ENCODE measurements at places on chromosomes 2 and 18. TPM values are rescaled to one million over a fixed set of nuclear protein-coding genes. Genes with fewer than 3 reads are reported as not detected.

DNA sequence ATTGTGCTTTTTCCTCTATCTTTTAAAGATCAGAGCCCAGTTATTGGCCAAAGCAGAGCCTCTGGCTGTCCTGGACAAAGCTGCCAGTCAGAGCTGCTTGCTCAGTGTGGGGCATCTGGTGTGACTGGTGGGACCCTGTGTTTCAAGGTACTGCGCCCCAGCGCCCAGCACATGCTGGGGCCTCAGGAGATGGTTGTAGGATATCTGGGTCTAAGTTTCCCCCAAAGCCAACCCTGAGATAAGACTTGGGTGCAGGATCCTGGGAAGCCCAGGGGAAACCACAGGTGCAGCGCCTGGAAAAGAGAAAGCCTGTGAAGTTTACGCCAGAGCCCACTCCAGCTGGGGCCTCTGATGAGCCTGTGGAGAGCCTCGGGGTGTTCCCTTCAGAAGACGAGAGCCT lies 117.7 kb downstream of the RPIA start:
- no peaks in the 10 kb centered on the region for H3K4me1 ChIP-seq
- H3K4me3 ChIP-seq: no peak overlapping the region
- H3K27me3 ChIP-seq: no peaks in the 10 kb centered on the region
- DNase-seq: no peak

DNA sequence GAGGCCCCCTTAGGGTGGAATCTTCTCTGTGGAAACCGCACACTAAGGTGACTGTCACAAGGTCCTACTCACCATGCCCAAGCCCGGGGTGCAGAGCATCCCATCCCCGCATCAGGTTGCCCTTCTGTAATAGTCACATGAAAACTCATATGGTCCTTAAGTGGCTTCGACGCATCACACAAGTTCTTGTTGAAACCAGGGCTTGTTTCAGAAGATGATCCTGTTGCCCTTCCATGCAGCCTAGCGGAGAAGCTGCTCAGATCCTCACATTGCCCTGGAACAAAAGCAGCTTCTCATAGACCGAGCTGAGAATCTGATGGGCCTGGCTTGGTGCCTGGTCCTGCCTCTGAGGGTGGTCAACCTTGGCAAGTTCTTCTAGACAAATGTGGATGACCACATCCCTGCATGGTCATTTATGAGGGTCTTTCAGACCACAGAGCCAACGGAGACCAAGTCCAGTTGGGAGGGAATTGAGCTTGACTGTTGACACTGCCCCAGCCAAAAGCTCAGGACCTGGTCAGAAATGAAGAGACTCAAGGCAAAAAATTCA lies 54.1 kb downstream of the PDCL3 start:
- no peak overlapping the region for H3K27ac ChIP-seq
- H3K4me1 ChIP-seq: no peaks in the 10 kb centered on the region
- H3K4me3 ChIP-seq: no peak overlapping the region
- no peak for DNase-seq

GRCh38 chr2:5539282-5540165 lies 152.7 kb upstream of the SOX11 start:
- no peak overlapping the region for H3K27ac ChIP-seq
- no peaks in the 10 kb centered on the region for H3K4me1 ChIP-seq
- no peaks in the 10 kb centered on the region for H3K36me3 ChIP-seq
- no peak for DNase-seq
- no peaks in the 10 kb centered on the region for H3K27me3 ChIP-seq
- H3K4me3 ChIP-seq: no peak overlapping the region

DNA sequence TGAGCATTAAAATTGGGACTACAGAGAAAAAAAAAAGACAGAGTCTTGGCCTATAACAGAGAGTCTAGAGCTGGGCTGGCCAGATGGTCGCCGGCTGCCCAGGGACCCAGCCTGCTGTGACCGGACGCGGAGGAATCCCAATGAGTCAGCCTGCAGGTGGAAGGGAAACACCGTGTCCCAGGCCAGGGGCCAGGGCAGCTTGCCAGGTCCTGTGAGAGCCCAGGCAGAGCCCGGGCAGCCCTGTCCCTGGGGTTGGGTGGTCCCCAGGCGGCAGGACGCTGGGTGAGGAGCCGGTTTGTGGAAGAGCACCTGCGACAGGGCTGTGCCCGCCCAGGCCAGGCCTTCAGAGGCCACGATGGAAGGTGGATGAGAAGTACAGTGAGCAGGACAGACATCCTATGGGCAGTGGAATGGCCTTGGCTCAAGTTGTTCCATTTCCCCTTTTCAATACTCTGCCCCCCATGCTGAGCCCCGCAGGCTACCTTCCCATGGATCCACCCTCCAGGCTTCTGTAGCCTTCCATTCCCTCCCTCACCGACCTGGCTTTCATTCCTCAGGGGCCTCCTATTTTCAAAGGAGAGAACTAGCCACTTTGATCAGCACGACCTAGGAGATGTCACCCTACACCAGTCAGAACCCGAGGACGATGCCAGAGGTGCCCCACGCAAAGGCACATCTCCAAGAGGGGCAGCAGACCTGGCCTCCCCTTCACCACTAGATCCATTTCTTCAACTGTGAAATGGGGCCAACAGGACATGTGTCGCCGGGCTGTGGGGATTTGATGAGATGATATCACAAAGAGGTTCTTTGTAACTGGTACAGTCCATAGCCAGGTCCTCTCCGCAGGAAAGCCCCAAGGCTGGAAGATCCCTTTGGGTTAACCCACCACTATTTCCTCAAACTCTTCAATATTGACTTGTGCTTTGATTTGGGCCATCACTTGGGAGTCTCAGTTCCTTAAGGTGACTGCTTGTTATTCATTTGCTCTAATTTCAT lies 87.5 kb downstream of the POLR1A start:
- H3K4me1 ChIP-seq: peaks cover 16% of the 10 kb centered on the region
- DNase-seq: peak; percentile 67
- H3K4me3 ChIP-seq: no peak overlapping the region
- no peak overlapping the region for H3K27ac ChIP-seq
- no peaks in the 10 kb centered on the region for H3K27me3 ChIP-seq

DNA sequence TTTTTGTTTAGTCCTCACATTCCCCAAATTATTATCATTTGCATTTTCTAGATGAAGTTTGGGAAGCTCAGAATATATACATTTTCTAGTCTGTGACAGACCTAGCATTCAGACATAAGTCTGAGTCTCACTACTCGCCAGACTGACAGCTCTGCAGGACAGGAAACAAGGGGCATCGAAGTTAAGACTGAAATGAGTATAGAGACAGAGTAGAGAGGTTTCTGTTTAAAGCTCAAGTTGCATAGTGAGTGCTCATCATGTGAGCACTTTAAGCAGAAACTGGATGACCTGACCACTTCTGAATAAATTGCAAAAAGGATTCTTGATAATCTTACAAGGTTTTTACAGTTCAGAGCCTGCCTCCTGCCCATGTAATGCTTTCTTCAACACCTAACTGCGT lies 1.1 kb downstream of the HADHB start:
- H3K27ac ChIP-seq: peak overlapping the region; percentile 98
- peak overlapping the region; percentile 84 for H3K4me3 ChIP-seq
- peaks cover 50% of the 10 kb centered on the region for H3K4me1 ChIP-seq
- H3K27me3 ChIP-seq: no peaks in the 10 kb centered on the region
- no peaks in the 10 kb centered on the region for H3K36me3 ChIP-seq
- DNase-seq: peak; percentile 8

GRCh38 chr18:25075783-25076182 lies 276.2 kb downstream of the ZNF521 start:
- H3K27ac ChIP-seq: no peak overlapping the region
- peaks cover 10% of the 10 kb centered on the region for H3K4me1 ChIP-seq

DNA sequence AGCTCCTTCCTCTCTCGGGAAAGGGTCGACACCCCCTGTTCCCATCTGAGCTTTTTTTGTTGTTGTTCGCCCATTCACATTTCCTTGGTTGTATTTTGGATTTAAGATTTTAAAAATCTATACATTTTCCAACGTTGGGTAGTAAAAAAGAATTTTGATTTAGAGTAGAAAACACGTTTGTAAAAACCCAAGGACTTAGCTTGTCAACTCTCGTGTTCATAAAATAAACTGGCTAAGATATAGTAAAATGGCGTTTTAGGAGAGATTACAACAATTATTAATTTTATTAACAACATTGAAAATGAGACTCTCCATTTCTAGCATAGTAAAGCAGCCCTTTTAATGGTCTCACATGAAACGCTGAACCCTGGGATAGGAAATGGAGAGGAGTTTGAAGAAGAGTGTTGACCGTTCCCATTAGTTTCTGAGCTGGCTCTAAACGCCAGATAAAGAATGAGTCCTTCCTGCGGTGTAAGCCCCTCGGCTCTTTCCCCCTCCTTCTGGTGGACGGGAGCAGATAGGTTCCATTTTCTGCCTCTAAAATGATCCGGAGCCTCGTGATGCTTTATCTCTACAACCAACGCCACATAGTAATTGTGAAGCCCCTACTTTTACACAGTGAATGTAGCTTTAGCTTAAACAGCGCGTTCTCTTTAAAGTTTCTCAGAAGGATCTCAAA lies 24.0 kb upstream of the ZNF516 start:
- H3K4me1 ChIP-seq: no peaks in the 10 kb centered on the region
- H3K4me3 ChIP-seq: peak overlapping the region; percentile 32
- no peaks in the 10 kb centered on the region for H3K27me3 ChIP-seq
- H3K27ac ChIP-seq: peak overlapping the region; percentile 42

- no peaks in the 10 kb centered on the region for H3K36me3 ChIP-seq
- DNase-seq: no peak
- H3K4me1 ChIP-seq: no peaks in the 10 kb centered on the region
Measured at GRCh38 chr18:58562999-58563667, 65.8 kb downstream of the ALPK2 start.

DNA sequence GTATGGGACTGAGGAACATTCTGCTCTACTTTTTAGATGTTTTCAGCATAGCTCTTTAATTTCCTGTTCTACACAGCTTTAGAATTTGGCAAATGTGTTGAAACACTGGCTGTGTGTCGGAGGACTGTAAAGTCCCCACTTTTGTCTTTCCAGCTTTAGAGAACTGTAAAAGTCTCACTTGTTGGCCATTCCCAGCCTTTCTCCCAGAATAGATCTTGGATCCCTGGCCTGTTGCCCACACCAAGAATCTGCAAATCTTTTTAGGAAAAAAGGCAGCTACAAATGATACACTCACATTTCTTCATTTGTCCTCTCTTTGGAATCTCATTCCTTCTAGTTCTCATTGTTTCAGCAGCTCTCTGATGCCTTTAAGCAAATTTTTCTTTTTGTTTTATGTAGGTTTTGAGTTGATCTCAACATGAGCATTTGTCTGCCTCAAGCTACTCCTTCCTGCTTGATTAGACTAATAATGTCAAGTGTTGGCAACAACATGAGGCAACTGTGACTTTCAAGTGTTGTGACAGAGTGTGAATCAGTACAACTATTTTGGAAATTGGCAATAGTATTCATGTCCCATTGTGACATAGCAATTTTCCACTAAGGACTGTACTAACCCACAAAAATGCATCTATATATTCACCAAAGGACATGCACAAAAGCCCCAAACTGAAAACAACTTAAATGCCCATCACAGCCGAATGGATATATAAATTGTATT lies 610.8 kb downstream of the EPHA4 start:
- no peak overlapping the region for H3K4me3 ChIP-seq
- no peak overlapping the region for H3K27ac ChIP-seq
- H3K36me3 ChIP-seq: no peaks in the 10 kb centered on the region
- peaks cover 8% of the 10 kb centered on the region for H3K4me1 ChIP-seq
- H3K27me3 ChIP-seq: no peaks in the 10 kb centered on the region

- peaks cover 51% of the 10 kb centered on the region for H3K36me3 ChIP-seq
- no peak overlapping the region for H3K4me3 ChIP-seq
- no peak overlapping the region for H3K27ac ChIP-seq
Measured at GRCh38 chr2:237341872-237342271, 72.1 kb downstream of the COL6A3 start.

- H3K27ac ChIP-seq: no peak overlapping the region
- no peaks in the 10 kb centered on the region for H3K36me3 ChIP-seq
- no peak for DNase-seq
- H3K4me3 ChIP-seq: no peak overlapping the region
- H3K4me1 ChIP-seq: no peaks in the 10 kb centered on the region
Measured at GRCh38 chr2:140929849-140930248, 1201.0 kb downstream of the LRP1B start.

GRCh38 chr18:40935423-40935822 lies 1019.6 kb upstream of the PIK3C3 start:
- no peaks in the 10 kb centered on the region for H3K36me3 ChIP-seq
- no peak overlapping the region for H3K27ac ChIP-seq
- no peaks in the 10 kb centered on the region for H3K4me1 ChIP-seq
- no peak overlapping the region for H3K4me3 ChIP-seq

DNA sequence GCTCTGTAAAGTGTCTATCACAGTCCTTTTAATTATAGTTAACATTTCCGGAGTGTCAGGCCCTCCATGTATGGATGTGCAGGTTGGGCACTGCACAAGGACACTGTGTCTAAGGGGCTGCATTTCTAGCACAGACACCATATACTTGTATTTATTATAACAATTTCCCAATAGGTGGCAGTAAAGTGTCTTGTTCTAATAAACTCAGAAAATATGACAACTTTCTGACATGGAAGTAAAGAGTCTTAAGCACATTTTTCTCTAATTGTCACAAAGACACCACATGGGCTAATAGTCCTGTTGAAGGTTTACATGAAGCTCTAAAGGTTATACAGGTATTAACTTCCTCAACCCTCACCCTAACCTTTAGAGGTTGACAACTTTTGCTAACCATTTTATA lies 156.6 kb downstream of the DYSF start:
- H3K27me3 ChIP-seq: no peaks in the 10 kb centered on the region
- no peak for DNase-seq
- no peak overlapping the region for H3K27ac ChIP-seq
- H3K4me3 ChIP-seq: no peak overlapping the region

DNA sequence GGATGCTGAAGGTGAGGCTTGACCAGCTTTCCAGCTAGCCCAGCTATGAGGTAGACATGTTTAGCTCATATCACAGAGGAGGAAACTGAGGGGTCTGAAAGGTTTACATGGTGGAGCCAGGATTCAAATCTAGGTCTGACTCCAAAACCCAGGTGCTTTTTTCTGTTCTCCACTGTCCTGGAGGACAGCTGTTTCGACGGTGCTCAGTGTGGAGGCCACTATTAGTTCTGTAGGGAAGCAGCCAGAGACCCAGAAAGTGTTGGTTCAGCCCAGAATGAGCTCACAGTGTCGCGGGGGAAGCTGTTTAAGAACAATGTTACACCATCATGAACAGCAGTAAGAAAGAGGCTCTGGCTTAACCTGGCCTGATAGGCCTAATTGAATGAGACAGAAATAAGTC lies 11.1 kb downstream of the PROC start:
- no peaks in the 10 kb centered on the region for H3K27me3 ChIP-seq
- no peak overlapping the region for H3K4me3 ChIP-seq
- no peak overlapping the region for H3K27ac ChIP-seq
- H3K36me3 ChIP-seq: no peaks in the 10 kb centered on the region

DNA sequence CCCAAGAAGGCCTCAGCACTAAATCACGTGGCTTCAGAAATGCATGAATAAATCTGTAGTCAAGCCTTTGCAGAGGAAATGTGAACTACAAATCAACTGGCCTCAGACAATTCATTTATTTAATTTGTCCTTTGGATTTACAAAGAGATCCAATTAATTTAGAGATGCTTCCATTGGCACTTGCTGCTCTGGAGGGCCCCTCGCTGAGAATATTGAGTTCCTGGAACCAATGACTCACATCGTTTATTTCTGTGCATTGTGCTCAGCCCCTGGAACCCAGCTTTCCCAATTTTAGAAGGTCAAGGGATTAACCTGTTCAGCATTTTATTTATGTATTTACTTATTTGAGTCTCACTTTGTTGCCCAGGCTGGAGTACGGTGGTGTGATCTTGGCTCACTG lies 47.2 kb upstream of the MGAT4A start:
- H3K4me1 ChIP-seq: no peaks in the 10 kb centered on the region
- H3K36me3 ChIP-seq: no peaks in the 10 kb centered on the region
- DNase-seq: no peak
- no peak overlapping the region for H3K27ac ChIP-seq
- no peaks in the 10 kb centered on the region for H3K27me3 ChIP-seq

The PTH2R gene
- total RNA-seq: not detected

The C2orf66 gene
- total RNA-seq: not detected

The POMC gene
- total RNA-seq: not detected

The SPAG16 gene
- 117 TPM for total RNA-seq

The ANO7 gene
- total RNA-seq: 4.6 TPM

The TMEM198 gene
- total RNA-seq: 7.5 TPM

The POTEJ gene
- total RNA-seq: 0.92 TPM

All from stomach (tissue), 19 donors.